Naive thymus-derived CD4-positive, alpha-beta T cell (primary cell): ENCODE measurements at places on chromosomes 6 and 20.

GRCh38 chr20:7214081-7214740 lies 446.7 kb downstream of the BMP2 start:
- DNase-seq = no peak

GRCh38 chr6:110612298-110612697 lies 135.9 kb upstream of the SLC22A16 start:
- no peak for DNase-seq

- no peak for DNase-seq
Observed at GRCh38 chr20:49865559-49865958, 49.8 kb downstream of the SPATA2 start.

DNA sequence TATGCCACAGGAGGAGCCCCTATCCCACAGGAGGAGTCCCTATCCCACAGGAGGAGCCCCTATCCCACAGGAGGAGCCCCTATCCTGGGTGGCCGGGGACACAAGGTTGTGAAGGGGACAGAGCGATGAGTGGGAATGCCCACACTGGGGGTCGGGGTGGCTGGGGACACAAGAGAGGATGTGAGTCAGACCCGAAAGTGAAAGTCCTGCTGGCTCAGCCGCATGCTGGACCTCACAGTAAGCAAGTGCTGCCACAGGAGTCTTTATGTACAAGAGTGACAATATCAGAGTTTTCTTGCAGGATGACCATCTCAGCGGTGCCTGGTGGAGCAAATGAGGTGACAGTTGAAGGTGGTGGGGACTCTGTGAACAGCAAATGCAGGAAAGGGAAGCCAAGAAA lies 93.7 kb downstream of the PSMB1 start:
- no peak for DNase-seq

GRCh38 chr6:123802351-123802696 lies 1.3 kb upstream of the NKAIN2 start:
- DNase-seq = no peak

DNA sequence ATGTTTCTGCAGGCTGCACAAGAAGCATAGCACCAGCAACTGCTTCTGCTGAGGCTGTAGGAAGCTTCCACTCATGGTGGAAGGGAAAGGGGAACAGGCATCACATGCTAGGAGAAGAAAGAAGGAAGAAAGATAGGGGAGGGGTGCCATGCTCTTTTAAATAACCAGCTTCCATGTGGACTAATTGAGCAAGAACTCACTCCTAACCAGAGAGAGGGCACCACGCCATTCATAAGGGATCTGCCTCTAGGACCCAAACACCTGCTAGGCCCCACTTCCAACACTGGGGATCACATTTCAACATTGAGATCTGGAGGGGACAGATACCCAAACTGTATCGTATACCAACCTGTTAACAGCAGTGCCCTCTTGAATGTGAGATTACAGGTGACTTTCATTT lies 46.9 kb upstream of the ARMC2 start:
- DNase-seq = no peak

DNA sequence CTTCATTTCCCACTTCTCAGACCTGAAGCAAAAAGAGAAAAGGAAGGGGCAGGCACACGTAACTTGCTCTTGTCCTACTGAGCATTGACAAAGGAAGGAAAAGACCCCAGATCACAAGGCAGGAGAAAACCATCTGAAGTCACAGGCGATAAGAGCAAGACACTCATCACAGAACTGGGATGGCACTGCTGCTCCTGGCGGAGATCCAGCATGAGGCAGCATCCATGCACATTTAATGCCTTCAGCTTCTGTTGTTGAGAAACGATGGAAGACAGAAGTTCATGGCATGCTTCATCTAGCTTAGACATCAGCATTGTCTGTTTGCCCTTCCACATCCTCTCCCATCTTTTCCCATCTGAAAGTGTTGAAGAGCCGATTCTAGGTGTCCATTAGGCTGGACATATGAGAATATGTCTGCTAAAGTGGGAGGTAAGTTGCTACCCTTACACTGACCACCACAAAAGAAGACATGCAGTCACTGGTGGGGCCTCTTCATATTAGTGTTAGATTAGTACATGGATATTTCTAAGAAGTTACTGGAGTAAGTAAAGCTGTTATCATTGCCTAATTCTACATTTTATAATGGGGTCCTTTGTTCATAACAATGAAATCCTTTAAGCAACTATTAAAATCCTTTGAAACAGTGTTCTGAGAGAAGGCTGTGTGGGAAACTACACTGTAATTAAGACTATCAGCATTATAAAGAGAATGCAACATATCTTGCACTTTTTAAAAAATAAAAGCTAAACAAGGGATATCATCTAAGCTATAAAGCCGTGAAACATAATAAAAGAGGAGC lies 618.5 kb downstream of the C6orf118 start:
- no peak for DNase-seq

DNA sequence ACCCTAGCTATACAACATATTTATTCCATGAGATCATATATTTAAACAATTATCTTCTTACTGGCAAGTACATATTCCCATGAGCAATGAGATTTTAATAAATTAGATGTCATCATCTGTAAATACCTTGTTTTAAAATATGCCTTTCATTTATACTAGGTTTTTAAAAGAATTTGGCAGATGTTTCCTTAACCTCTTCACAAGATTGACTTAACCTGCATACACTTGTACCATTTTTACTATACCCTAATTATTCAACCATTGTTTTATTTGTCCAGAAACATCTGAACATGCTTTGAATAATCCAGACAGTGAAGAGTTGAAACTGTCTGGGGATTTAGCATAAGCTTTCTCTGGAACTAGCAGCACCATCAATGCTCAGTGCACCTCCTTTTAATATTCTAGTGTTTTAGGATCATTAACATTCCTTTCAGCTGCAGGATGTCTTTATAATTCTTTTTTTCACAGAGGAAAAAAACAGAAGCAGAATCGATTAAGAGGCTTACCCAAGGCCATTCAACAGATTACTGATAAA lies 188.0 kb upstream of the TENT5A start:
- no peak for DNase-seq

- DNase-seq = no peak
Observed at GRCh38 chr6:155499574-155499973, 43.9 kb upstream of the NOX3 start.

- DNase-seq = no peak
Observed at GRCh38 chr20:53829255-53829723, 235.7 kb upstream of the ZNF217 start.

- no peak for DNase-seq
Observed at GRCh38 chr6:132198896-132199295, 202.4 kb downstream of the MOXD1 start.

- DNase-seq = no peak
Observed at GRCh38 chr6:169240125-169240524, 13.5 kb downstream of the THBS2 start.

DNA sequence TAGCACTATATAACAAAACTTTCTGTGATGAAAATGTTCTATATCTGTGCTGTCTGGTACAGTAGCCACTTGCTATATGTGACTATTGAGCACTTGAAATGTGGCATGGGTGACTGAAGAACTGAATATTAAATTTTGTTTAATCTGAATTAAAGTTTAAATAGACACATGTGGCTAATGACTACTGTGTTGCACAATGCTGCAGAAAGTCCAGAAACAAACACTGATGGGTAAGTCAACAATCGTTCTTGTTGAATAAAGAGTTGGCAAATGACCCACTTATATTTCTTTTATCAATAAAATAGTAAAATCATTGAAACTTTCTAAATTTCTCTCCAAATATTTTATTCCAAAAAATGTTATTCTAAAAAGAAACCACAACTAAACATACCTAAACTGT lies 81.8 kb downstream of the PROKR2 start:
- DNase-seq = no peak

- no peak for DNase-seq
Observed at GRCh38 chr6:33857932-33858475, 54.2 kb upstream of the MLN start.

DNA sequence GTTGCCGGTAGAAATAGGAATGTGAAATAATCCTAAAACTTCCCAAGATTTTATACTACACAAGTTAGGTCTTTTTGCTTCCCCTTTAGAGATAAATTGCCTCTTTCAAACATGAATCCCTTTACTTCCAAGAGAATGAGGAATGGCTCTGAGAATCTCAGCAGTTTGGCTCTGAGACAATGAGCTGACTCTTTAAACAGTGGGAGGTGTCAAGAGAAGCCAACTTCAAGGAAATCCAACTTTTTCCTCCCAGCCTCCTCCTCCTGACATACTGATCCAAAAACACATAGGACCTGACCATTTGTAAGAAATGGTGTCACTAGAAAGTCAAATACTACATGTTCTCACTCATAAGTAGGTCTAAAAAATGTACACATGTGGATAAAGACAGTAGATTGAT lies 154.2 kb downstream of the ALDH8A1 start:
- DNase-seq = no peak

DNA sequence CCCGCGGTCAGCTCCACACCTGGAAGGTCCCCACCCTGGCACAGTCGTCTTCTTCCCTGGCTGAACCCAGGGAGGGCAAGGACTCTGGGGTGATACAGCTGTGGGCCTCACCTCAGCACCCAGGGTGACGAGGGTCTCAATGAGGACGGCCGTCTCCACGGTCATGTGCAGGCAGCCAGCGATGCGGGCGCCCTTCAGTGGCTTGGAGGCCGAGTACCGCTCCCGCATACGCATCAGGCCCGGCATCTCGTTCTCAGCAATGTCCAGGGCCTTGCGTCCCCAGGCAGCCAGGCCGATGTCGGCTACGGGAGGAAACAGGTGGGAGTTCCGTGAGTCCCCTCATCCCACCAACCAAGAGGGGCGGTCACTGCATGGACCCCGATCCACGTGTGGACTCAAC lies 7.9 kb downstream of the AHCY start:
- no peak for DNase-seq

DNA sequence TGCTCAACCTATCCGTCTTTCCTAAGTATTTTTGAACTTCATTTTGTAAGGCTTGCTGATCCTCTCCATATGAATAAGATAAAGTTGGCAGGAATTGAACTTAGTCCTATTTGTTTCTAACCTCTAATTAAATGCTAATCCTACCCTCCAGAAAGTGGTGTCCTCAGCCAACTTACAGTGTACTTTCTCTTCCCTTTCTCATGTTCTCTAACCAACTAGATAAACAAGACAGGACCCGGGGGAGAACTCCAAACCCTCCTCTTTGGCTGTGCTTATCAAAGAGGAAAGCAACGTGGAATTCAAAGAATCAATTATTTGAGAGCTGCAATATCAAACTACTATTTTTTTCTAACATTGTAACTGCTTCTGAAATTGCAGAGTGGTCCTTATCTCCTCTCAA lies 56.5 kb upstream of the NRSN1 start:
- DNase-seq = no peak

- no peak for DNase-seq
Observed at GRCh38 chr6:165819394-165819793, 156.4 kb upstream of the PDE10A start.

GRCh38 chr20:49030954-49031619 lies 15.0 kb upstream of the CSE1L start:
- no peak for DNase-seq

- DNase-seq = no peak
Observed at GRCh38 chr6:148565930-148566663, 180.7 kb upstream of the UST start.

- DNase-seq = no peak
Observed at GRCh38 chr6:170145272-170145592, 145.6 kb downstream of the DLL1 start.

GRCh38 chr6:169520104-169520503 lies 181.7 kb downstream of the WDR27 start:
- DNase-seq = no peak

DNA sequence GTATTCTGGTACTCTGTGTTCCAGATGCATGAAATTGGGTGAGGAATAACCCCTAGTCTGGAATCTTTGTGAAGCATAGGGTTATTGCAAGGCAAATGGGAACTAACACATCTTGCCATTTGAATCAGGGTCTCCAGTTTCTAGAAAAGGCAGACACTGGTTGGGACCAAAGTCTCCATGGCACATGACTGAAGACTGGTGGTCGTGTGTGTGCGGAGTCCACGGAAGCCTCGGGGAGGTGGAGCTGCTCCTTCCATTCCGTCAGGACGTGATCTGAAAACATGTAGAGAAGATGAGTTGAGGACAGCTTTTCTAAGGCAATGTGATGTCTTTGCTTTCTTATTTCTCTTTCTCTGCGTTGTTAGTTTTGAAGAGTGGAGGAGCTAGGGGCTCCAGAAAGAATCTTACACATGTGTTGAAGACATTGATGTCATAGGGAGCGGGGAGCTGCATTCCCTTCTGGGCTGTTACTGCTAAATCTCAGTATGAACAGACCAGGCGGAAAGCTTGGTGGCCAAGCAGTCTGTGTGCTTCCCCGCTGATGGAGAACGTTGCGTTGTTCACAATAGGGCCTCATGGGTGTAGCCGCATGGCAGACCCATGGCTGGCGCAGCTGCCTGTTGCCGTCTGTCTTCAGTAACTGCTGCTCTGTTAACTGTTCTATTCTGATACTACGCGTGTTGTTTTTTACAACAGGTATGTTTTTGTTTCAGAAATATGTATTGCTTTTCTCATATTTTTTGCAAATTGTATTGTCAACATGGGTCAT lies 4.8 kb upstream of the SLC17A9 start:
- DNase-seq = no peak

- DNase-seq = no peak
Observed at GRCh38 chr6:113690281-113691259, 166.6 kb upstream of the MARCKS start.

DNA sequence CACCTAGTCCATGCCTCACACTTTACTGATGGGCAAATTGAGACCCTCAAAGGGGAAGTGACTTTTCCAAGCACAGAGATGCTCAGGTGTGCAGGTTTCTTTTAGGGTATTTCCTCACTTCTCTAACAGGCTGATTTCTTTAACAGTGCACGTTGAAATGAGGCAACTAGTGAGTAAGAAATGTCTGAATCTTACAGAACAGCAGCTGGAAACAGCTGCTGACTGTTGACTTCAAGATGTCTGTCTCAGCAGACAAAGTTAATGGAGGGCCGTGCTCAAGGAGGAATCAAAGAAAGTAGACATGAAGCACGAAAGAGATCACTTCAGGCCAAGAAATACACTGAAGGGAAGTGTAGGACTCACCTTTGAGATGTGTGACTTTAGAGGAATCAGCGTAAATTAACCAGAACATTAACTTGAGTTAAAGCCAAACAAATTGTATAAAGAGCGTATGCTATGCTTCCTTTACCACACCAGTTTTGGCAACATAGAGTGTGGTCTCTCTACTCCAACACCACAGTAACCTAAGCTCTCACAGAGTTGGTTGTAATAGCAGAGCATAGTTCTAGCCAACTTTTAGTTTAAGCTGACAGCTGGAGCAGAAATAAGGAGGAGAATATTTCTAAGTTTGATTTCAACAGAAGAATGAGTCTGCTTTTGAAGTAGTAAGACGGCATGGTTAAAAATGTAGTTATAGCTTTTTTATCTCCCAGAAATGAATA lies 60.9 kb downstream of the SAMD3 start:
- no peak for DNase-seq
